ENCODE measurements at places on chromosomes 2 and 18. TPM values are rescaled to one million over a fixed set of nuclear protein-coding genes. Genes with fewer than 3 reads are reported as not detected.

DNA sequence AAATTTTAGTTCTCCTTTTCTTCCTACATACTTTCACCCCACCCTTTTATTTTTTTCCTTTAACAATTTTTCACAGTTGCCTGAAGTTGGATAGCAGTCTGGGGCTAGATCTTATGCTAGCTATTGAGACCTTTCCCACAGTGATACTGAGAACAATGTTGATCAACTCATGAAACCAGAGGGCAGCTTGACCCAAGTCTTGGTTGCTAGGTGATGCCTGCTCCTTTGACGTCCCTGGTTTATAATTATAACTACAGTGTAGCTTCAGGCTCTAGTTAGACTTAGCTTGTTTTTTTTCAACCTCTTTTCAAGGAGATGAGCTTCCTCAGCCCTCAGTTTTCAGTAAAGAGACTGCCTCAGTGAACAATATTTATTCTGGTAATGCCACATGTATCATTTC lies 648.5 kb downstream of the IRS1 start:
- DNase-seq, result no peak

DNA sequence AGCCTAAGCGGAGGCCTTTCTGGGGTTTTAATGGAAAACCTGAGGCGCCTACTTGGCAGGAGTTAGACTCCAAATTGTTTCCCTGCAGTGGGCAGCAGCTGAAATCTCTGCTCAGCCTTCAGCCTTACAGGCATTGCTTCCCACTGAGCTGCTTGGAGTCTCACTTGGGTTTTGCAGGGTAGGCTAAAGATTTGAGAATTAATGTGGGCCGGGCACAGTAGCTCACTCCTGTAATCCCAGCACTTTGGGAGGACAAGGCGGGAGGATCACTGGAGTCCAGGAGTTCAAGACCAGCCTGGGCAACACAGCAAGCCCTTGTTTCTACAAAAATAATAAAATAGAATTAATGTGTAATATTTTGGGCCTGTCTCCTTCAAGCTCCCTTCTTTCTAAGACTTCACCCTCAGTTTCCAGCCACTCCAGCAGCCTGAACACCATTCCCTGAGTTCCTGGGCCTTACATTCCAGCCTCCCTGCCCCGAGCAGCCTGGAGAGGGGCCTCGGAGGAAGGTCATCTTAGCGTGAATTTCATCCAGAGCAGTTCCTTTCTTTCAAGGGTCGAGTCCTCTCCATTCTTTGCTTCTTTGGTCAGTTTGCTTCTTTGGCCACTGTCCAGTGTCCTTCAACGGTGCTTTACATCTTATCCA lies 9.1 kb upstream of the RAB17 start:
- DNase-seq, result no peak

- DNase-seq, result no peak
These were observed 56.3 kb upstream of the LAPTM4A start for GRCh38 chr2:20107776-20108175.

NOL4 gene
- polyA plus RNA-seq, result not detected

SKOR2 gene
- polyA plus RNA-seq, result not detected
